ENCODE measurements at places on chromosomes 5 and 9.

GRCh38 chr9:109349421-109349846 is 28.6 kb upstream of the EPB41L4B start:
- peak; percentile 91 for DNase-seq

- no peak for DNase-seq
Observed at GRCh38 chr9:2125906-2126305, 110.8 kb downstream of the SMARCA2 start.

DNA sequence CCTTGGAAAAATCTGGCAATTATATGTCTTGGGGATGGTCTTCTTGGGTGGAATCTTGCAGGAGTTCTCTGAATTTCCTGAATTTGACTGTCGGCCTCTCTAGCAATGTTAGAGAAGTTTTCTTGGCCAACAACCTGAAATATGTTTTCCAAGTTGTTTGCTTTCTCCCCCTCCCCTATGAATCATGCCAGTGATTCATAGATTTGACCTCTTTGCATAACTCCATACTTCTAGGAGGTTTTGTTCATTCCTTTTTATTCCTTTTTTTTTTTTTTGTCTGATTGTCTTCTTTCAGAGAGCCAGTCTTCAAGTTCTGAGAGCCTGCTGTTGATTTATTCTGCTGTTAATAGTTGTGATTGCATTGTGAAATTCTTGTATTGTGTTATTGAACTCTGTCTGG is 56.7 kb upstream of the SLC44A1 start:
- DNase-seq: peak; percentile 83

DNA sequence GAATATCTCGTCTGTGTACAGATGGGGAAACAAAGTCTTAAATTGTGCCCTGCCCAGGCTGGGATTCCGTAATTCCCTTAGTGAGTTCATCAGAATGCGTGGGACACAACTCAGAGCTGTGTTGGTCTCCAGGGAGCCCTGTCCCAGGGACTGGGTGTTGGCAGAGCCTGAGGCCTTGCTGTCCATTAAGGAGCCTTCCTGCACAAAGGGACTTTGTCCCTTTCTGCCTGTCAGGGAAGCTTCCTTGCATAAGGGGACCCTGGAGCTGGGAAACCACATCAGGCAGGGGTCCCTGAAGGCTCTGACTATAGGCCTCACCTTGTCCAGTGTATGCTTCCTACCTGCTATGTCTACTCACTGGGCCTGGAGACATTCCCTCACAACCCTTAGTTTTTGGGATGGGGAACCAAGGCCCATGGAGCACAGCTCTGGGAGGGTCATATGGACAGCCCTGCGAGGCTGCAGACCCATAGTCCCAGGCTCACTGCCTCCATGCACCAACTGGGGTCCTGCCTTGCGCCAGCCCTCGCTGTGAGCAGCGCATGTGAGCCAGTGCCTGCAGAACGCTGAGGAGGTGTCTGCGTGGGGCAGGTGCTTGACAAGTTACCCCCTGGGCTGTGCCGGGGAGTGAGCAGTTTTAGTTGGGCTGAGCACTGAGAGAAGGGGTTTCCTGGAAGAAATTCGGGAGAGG is 1.6 kb downstream of the CARD19 start:
- no peak for DNase-seq

GRCh38 chr9:78664370-78664769 is 367.4 kb downstream of the PSAT1 start:
- DNase-seq: no peak

- no peak for DNase-seq
Observed at GRCh38 chr5:135227064-135228022, 171.7 kb downstream of the MACROH2A1 start.

GRCh38 chr9:132631280-132631679 is 38.5 kb downstream of the DDX31 start:
- DNase-seq: peak; percentile 87

- no peak for DNase-seq
Observed at GRCh38 chr5:44441460-44441859, 52.2 kb upstream of the FGF10 start.

GRCh38 chr9:111795557-111795839 is 761 bp upstream of the SHOC1 start:
- DNase-seq: no peak

DNA sequence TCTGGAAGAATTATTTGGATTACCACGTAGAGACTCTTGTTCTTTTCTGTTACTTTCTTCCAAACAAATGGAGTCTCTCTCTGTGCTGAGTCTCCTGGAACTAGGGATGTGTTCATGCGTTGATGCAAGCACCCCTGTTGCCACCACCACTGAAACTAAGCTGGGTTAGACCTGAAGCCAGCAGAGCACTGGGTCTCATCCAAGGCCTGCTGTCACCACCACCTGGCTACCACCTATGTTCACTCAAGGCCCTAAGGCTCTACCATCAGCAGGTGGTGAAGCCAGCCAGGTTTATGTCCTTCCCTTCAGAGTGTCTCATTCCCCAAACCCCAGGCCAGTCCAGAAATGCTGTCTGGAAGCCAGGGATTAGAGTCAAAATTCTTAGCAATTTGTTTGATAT is 13.3 kb downstream of the RIC1 start:
- DNase-seq: no peak

GRCh38 chr5:10577371-10578292 is 13.8 kb downstream of the ANKRD33B start:
- DNase-seq: peak; percentile 15

DNA sequence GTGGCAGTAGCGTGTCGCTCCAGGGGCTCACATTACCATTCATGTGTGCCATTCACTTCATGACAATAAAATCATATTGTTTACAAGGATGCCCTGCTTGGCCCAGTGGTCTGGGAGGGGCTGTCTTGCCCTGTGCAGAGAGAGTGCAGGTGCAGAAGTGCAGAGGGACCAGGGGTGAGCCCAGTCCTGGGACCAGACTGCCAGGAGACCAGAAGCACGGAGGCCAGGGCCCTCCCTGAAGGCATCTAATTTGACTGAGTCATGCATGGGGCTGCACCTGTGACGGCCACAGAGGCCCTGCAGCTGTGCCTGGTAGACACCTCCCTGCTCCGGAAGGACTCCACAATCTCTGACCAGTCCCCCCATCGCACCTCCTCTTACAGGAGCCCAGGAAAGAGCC is 164.4 kb upstream of the FOXD4L5 start:
- DNase-seq: no peak

GRCh38 chr5:135655468-135655815 is 76.7 kb upstream of the CXCL14 start:
- DNase-seq: no peak

- DNase-seq: no peak
Observed at GRCh38 chr9:93156475-93157008, 22.5 kb upstream of the NINJ1 start.

- DNase-seq: no peak
Observed at GRCh38 chr5:150661086-150661485, at the start of gene MYOZ3. Gene MYOZ3, plus strand, starts transcription at chr5:150661251. Its CDS starts 1,691 bp downstream, at chr5:150662942.

DNA sequence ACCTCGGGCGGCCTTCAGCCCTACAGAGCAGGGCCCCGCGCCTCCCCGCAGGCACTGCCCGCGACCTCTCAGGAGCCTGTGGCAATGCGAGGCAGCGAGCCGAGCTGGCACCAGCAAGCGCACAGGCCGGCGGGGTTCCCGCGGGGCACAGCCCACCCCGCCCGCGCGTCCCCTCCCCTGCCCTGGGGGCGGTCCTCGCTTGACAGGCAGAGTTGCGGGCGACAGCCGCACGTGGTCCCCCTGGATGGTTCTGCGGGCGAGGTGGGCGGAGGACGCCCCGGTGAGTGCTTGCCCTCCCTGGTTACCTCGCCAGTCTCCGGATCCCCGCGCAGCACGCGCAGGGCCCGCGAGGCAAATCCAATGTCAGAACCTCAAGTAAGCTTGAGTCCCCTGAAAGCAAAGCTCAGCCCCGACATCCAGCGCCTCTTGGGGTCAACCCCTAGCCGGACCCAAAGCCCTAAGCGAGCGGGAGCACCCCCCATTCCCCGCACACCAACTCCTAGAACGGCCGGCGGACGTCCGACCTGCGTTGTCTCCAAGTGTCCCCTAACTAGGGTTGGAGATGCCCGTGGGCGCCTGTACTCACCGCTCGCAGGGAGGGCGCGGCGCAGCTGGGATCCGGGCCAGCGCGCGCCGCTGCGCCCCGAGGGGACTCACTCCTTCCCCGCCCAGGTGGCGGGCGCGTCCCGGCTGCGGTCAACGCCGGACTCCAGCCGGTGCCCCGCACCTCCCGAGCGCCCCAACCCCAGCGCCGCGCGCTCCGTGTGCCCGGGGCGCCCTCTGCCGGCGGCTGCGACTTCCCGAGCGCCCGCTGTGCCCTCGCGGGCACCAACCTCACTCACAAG is at the start of gene DRD1:
Gene DRD1, minus strand, starts transcription at position 123 of the 845 bp plus-strand sequence. CDS start 1,083 bp downstream, outside the sequence.
- DNase-seq: peak; percentile 47

- no peak for DNase-seq
Observed at GRCh38 chr9:15942831-15943424, 390.1 kb downstream of the CCDC171 start.

GRCh38 chr5:82447913-82448312 is 169.8 kb upstream of the RPS23 start:
- DNase-seq: no peak

DNA sequence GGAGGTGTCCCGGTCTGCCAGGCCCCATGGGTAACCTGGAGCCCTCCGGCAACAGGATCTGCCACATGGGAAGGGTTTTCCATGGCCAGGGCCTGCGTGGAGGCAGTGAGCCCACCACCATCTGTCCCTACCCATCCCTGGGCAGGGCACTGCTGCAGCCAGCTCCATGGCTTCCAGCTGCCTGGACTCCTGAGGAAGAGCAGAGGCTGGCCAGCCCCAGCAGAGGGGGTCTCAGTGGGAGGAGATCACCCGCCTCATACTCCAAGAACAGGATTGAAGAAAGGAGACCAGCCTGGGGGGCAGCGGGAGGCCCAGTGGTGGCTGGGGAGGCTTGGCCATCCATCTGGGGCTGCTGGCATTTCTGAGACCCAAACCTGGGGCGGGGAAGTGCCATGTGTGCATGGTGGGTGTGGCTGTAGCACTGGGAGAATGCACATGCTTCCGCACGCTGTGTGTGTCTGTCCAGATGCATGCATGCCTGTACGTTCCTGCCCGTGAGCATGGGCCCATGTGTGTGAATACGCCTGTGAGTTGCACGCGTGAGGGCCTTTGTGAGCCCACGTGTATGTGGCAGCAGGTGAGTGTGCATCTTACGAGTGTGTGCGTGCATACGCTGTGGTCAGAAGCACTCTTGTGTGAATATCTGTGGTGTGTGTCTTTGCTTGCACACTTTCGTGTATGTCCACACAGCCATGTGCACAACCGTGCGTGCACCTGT is 78.5 kb downstream of the LMX1B start:
- no peak for DNase-seq
